GM04503 (cell line): ENCODE measurements at places on chromosomes 16 and 17.

GRCh38 chr16:57949595-57950238 lies 21.2 kb downstream of the CNGB1 start:
- DNase-seq, result no peak

- DNase-seq, result no peak
These were observed 49.6 kb downstream of the PITPNM3 start for GRCh38 chr17:6506679-6507231.

GRCh38 chr17:19357761-19358160 lies 4.8 kb downstream of the B9D1 start:
- no peak for DNase-seq

GRCh38 chr16:50702725-50703124 lies 9.3 kb downstream of the NOD2 start:
- DNase-seq, result no peak

DNA sequence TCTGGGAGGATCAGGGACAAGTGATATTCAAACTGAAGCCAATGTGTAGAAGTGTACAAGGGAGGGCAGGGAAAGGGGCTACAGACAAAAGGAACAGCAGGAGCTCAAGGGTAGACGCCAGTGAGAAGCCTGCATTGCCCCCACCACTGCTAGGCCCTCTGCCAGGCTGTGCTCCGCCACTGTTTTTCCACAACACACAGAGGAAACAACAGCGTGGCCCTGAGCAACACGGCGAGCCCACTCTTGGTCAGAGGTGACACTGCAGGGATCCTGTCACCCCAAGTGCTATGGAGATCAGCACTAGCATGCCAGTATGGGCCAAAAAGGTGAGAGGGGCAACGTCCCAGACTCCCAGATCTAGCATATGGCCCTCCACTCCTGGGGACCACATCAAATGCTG lies 23.4 kb downstream of the MYO18A start:
- no peak for DNase-seq

- no peak for DNase-seq
These were observed 164.8 kb downstream of the HAPSTR1 start for GRCh38 chr16:9256196-9256595.

- peak; percentile 71 for DNase-seq
These were observed 14.5 kb downstream of the CCL11 start for GRCh38 chr17:34299956-34300577.

- no peak for DNase-seq
These were observed 1.1 kb downstream of the CCL13 start for GRCh38 chr17:34357398-34357797.

DNA sequence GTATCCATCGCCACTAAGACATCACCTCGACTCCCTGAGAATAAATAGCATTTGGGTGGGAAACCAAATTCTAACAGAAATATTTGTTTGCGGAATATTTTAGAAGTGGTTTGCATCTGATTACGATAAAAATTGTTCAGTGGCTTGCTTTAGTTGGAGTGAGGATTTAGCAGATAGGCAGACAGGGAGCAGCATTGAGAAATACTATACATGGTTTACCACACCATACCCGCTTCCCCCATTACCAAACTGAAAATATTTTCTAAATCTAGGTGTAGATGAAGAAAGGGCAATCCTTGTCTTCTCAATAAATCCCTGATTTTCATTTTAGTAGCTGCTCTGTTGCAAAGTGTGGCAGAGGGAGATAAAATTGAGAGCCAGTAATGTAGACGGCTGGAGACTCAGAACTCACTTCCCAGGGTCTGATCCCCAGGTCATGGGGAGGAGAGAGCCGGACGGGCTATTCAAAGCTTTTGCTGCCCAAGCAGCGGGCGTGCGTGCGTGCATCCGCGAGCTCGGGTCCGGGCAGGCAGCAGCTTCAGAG lies 808 bp upstream of the BAHCC1 start:
- DNase-seq, result no peak

DNA sequence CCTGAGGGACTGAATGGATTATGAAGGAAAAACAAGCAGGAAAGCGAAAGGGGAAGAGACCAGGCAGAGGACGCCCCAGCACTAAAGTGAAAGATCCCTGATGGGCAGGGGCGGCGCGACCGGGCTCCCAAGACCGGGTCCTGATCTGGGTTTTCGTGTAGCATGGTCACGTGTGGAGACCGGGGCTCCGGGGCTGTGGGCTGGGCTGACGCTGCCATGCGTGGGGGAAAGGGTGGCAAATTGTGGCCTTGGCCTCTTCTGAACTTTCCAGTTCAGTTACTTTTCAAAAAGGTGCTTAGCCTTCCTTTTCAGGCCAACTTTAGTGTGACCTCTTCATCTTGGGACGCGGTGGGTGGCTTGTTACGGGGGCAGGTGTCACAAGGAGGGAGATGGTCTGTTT lies 57.5 kb downstream of the METRNL start:
- DNase-seq, result no peak

DNA sequence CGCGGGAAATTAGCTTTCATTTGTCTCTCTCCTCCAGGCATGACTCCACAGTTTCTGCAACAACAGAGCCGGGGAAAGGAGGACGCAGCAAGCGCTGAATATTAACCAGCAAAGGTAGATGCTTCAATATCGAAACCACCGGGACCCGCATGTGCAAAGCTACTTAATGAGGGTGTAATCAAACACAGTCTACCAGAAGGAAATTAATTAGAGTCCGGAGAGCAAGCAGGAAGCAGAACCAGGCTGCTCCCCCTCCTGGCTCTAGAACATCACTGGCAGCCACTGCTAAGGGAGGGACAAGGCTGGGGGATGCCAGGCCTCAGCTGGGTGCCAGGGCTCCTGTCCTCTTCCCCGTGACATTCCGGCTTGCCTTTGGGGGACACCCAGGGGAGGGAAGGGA lies 21.7 kb downstream of the LRRC75A start:
- DNase-seq, result no peak

DNA sequence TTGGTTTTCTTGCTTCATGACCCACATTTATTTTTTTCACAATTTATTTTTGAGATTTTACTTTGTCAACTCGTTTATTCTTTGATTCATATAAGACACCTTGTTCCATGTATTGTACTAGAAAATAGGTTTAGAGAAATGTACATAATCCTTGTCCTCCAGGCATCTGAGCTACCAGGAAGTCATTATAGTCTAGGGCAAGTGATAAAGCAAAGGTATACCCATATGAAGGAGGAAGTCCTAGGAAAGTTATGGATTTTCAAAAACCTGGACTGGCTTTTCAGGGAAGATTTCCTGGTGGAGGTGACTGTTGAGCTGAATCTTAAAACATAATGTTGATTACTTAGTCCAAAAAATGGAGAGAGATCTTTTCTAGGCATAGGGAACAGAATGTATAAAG lies 98.8 kb upstream of the SHISA6 start:
- no peak for DNase-seq

DNA sequence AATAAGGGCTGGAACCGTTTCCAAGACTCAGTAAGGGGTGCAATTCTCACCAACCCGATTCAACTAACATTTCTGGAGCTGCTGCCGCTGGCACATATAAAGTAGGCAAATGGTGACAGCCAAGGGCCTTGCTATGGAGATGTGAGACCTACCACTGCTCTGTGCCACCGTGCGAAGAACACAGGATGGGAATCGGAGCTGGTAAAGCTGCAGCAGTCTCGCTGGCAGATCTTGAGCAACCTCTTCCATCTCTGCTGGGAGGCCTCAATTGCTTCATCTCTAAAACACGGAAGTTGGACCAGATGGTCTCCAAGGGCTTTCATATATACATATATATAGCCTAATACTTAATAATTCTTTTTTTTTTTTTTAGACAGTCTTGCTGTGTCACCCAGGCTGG lies 128.9 kb upstream of the RCVRN start:
- no peak for DNase-seq

DNA sequence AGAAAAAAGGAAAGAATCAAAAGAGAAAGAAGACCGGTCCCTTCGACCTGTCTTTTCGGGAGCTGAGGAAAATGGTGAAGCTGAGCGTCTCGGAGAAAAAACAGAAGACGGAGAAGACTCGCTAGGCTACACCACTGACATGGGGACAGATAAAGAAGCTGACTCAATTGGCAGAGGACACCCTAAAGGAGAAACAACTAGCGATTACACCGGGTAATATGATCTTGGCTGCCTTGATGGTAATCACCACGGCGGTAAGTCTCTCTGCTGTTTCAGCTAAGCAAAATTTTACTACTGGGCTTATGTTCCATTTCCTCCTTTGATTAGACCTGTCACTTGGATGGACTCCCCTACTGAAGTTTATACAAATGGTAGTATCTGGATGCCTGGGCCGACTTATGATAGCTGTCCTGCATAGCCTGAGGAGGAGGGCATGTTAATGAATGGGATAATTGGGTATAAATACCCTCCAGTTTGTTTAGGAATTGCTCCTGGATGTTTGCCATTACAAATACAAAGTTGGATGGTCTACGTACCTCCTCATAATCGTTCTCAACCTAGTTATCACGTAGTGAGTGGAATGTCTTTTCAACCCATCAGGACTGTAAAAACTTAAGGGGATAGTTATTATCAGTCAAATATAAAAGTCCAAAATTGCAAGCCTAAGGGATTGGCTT lies 24.1 kb downstream of the ALOX15B start:
- no peak for DNase-seq

GRCh38 chr17:75505640-75506039 lies 9.7 kb downstream of the CASKIN2 start:
- DNase-seq, result no peak

DNA sequence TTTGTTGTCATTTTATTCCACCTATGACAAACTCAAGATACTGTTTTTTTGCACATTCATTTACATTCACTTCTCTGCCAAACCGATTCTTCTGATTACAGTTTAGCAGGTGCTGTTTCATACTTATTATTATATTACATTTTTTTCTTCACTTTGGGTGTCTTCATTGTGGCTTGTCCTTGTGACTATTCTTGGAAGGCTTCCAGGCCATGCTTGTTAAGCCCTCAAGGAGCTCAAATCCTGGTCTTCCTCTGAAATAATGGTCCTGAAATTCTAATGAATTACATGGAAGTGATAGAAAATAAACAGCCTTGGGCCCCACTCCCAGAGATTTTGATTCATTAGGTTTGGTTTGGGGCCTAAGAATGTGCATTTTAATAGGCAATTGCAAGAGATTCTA lies 1.4 kb downstream of the KRTAP2-4 start:
- no peak for DNase-seq

GRCh38 chr16:84720177-84720579 lies 20.4 kb downstream of the USP10 start:
- DNase-seq, result peak; percentile 37

- no peak for DNase-seq
These were observed 34.1 kb upstream of the CPPED1 start for GRCh38 chr16:12837756-12838155.

- no peak for DNase-seq
These were observed 32.4 kb downstream of the SIAH1 start for GRCh38 chr16:48352648-48353390.

- no peak for DNase-seq
These were observed 7.0 kb downstream of the INPP5K start for GRCh38 chr17:1509290-1509881.

- no peak for DNase-seq
These were observed 38.2 kb downstream of the CBFA2T3 start for GRCh38 chr16:88938777-88939244.

- DNase-seq, result no peak
These were observed 211.5 kb upstream of the AXIN2 start for GRCh38 chr17:65772989-65773388.

DNA sequence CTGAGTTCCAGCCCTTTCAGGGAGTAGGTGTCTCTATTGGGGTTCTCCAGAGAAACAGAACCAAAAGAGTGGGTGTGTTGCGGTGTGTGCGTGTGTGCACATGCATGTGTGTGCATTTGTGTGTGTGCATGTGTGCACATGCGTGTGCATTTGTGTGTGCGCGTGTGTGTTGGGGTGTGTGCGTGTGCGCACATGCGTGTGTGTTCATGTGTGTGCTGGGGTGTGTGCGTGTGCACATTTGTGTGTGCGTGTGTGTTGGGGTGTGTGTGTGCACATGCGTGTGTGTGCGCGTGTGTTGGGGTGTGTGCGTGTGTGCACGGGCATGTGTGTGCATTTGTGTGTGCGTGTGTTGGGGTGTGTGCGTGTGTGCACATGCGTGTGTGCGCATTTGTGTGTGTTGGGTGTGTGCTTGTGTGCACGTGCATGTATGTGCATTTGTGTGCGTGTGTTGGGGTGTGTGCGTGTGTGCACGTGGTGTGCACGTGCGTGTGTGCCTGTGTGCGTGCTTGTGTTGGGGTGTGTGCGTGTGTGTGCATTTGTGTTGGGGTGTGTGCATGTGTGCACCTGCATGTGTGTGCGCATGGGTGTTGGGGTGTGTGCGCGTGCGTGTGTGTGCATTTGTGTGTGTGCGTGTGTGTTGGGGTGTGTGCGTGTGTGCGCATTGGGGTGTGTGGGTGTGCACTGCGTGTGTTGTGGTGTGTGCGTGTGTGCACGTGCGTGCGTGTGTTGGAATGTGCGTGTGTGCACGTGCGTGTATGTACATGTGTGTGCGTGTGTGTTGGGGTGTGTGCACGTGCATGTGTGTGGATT lies 38.4 kb upstream of the JPH3 start:
- no peak for DNase-seq

- no peak for DNase-seq
These were observed 25.2 kb downstream of the TK2 start for GRCh38 chr16:66524601-66525164.

DNA sequence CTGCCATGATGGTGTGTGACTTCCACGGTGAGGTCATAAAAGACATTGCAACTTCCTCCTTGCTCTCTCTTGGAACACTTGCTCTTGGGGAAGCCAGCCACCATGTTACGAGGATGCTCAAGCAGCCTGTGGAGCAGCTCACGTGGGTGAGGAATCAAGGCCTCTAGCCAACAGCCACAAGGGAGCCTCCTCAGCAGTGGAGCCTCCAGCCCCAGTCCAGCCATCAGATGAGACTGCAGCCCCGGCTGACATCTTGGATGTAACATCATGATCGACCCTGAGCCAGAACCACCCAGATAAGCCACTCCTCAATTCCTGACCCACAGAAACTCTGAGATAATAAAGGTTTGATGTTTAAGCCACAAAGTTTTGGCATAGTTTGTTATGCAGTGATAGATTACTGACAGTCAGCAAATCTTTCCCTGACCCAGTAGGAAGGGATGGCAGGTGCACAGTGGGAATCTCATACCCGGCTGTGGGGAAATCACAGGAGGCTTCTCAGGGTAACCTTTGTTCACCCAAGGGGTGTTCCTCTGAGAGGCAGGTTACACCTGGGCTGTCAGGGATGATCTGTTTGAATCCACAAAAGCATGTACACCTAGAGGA lies 23.3 kb upstream of the GINS2 start:
- DNase-seq, result no peak

GRCh38 chr16:88013091-88013609 lies 61.9 kb downstream of the BANP start:
- no peak for DNase-seq

GRCh38 chr17:27518048-27518447 lies 61.8 kb downstream of the KSR1 start:
- no peak for DNase-seq

- no peak for DNase-seq
These were observed 23.2 kb downstream of the NLK start for GRCh38 chr17:28065706-28066105.

- DNase-seq, result no peak
These were observed 71.3 kb downstream of the MYH11 start for GRCh38 chr16:15785386-15786059.
